ENCODE measurements at places on chromosomes 2 and 18.

DNA sequence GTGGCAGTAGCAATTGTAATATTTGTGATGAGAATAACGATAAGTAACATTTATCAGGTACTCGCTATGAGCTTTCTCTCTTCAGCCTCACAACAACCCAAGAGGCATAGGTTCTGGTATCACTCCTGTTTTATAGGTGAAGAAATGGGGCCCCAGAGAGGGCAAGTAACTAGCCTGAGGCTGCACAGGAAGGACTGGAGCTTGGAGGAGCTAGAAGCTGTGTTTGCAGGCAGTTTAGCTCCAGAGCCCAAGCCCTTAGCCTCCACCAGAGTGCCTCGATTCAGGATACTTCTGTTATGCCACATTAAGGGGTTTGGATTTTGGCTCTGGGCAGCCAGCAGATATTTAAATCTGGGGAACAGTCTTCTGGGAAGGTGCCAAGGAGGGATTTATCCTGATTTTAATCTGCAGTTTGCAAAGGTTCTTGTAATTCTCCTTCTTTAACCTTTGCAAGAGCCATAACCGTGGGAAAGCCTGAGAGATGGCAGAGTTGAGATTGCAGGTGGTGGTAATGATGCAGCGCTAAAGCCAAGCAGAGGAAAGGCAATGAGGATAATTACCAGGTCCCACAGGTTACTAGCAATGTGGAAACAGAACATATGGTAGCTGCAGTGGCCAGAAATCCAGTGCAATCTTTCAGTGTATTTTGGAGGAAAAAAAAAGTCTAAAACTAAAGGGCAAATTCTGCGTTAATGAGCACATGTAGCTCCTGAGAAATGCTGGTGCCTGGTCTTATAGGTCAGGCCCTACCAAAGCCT is 9.1 kb downstream of the MOCOS start:
- no peak for DNase-seq

- peak; percentile 55 for DNase-seq
Observed at GRCh38 chr18:56563568-56563967, 74.8 kb downstream of the TXNL1 start.

GRCh38 chr2:140667203-140667602 is 1463.6 kb downstream of the LRP1B start:
- DNase-seq, result no peak

GRCh38 chr2:59690849-59691248 is 862.6 kb downstream of the BCL11A start:
- no peak for DNase-seq

- DNase-seq, result no peak
Observed at GRCh38 chr2:227595797-227596196, 2.9 kb upstream of the SCYGR2 start.

- no peak for DNase-seq
Observed at GRCh38 chr2:129912066-129912820, 67.2 kb upstream of the RAB6C start.

DNA sequence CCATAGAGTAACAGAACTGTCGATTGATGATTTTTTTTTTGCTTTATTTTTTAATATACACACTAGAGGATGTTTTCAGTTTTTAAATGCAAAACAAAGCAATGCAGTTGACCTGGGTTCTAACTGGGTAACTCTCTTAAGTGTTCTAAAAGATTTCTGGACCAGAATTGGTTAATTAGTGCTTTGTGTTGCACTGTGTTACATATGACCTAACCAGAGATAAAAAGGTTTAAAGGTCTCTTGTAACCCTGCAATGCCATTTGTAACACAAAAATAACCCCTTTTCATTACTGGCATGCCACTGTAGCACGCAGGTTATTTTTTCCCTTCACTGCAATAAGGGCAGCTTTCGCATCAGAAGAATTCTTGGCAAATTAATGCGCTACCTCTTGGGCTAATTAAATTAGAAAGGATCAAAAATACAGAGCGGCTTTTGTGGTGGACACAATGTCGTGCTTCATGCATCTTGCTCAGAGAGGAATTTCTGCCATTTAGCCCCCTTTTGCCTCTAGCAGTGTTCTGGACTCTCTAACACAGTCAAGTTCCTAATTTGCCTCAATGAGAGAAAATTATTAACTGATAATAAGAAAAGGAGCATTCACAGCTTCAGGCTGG is 250.8 kb upstream of the ZEB2 start:
- no peak for DNase-seq

DNA sequence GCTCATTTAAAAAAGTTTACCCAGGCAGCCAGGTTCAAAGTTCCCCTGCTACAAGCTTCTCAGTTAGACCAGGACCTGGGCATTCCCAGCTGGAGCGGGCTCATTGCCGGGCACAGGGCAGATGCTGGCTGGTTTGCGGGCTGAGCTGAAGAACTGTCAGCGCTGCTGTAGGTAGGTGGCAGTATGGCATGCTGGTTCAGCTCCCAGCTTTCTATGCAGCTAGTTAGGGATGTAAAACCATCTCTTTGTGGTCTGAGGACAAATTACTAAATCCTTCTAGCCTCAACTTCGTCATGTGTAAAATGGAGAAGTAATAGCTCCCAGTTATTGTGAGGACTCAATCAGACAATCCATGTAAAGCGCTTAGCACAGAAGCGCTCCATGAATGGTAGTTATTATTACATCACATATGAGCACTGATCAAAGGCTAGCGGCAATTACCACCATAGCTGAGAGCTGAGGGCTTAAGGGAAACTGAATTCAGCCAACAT is 2.4 kb upstream of the LDLRAD4 start:
- DNase-seq, result peak; percentile 36

DNA sequence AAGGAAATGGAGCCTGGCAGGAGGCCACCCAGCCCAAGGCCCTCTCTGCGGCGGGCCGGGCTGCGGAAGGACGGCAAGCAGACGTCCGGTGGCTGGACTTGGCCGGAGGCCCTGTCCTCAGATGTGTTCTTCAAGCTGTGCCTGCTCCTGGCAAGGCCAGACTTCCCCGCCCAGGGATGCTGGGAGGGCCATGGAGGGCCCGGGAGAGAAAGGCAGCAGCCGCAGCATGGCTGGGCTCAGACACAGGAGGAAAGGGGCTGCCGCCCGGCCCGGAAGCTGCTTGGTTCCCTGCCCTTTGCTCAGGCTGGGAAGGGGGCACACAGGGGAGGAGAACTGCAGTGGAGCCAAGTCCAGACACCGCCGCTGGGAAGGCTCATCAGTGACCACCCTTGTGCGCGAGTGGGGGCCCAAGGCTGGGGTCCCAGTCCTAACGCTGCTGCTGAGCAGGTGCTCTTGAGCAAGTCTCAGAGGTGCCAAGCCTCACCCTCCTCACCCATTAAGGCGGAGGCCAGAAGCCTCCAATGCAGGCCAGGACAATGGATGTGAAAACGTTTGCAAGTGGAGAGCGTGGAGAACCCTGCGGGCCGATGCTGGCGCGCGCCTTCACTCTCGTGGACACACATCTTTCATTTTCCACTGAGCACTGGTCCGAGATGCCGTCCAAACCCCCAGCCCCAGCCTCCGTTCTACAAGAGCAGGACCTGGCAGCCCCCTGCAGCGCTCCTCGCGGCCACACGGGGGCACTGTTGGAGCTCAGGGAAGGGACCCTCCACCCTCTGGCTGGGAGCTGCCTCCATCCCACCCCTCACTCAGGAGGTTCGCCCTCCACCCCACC is 7.9 kb downstream of the CROCC2 start:
- DNase-seq, result peak; percentile 56

DNA sequence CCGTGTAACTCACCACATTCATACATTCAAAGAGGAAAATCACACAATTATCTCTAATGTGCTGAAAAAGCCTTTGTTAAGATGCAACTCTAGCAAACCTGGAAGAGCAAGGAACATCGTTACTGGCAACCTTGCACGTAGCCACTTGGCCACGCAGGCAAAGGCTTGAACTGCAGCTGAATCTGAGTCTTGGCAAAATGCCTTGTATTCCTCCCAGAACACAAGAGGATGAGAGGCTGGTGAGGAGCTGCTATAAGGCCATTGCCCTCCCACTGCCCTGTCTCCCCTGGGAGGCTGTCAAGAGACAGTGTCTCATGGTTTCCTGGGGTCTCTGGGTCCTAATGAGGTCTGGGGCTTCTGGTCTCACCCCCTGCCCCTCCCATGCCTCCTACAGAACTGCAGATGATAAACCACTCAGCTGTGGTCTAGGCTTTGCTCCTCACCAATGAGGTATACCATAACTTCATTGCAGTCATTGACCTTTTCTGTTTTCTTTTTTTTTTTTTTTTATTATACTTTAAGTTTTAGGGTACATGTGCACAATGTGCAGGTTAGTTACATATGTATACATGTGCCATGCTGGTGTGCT is 141.4 kb downstream of the SPP2 start:
- no peak for DNase-seq

- DNase-seq, result no peak
Observed at GRCh38 chr2:123656590-123656989, 368.5 kb upstream of the CNTNAP5 start.

GRCh38 chr2:7604456-7604855 is 687.2 kb downstream of the RNF144A start:
- DNase-seq, result no peak

GRCh38 chr18:10490401-10491165 is 35.2 kb upstream of the NAPG start:
- peak; percentile 95 for DNase-seq

- no peak for DNase-seq
Observed at GRCh38 chr2:98374958-98375570, 28.8 kb downstream of the CNGA3 start.

- peak; percentile 77 for DNase-seq
Observed at GRCh38 chr18:3279201-3280185, 17.6 kb downstream of the MYL12B start.

- no peak for DNase-seq
Observed at GRCh38 chr18:3418083-3418482, 31.9 kb upstream of the TGIF1 start.

DNA sequence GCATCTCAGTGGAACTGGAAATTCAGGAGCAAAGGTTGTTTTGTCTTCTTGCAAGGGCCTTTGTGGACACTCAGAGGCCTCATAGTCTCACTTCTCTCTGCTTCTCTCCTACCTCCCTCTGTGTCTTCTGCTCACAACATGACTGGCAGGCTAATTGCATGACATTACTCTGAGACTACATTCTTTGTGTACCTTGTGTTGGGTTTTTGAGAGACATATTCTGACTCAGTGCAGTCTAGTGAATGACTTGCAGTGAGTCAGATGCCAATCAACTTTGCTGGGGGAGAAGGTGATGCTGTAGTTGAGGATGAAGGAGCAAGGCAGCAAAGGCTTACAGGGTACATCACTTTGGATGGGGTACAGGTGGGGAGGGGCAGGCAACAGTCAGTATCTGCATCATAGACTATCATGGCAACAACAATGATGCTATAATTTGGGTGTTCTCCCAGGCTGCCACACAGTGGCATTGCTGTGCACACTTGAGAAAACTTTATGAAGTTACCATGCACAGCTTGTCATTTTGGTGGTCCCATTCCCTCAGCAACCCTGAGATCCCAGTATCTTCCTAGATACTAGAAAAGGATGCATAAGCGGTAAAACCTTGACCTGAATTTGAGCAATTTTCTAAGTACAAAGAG is 69.3 kb upstream of the SLC16A14 start:
- no peak for DNase-seq

DNA sequence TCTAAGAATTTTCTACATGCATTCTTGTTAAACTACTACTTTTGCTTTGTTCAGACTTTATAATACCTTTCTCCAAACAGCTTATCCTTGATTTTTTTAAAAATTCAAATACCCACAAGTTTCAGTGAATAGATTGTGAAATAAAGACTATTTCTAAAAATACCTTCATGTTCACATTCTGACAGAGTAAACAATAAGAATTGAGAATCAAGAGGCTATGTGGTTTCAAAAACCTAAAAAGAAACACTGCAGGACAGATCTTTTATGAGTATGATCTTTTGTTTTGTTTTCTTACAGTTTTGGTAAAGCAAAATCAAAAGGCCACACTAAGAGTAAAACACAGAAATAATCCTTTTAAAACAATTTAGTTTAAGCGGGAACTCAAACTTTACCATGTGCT is 21.2 kb downstream of the ALS2 start:
- DNase-seq, result no peak

- DNase-seq, result peak; percentile 5
Observed at GRCh38 chr18:80210312-80211083, 36.8 kb downstream of the PARD6G start.

DNA sequence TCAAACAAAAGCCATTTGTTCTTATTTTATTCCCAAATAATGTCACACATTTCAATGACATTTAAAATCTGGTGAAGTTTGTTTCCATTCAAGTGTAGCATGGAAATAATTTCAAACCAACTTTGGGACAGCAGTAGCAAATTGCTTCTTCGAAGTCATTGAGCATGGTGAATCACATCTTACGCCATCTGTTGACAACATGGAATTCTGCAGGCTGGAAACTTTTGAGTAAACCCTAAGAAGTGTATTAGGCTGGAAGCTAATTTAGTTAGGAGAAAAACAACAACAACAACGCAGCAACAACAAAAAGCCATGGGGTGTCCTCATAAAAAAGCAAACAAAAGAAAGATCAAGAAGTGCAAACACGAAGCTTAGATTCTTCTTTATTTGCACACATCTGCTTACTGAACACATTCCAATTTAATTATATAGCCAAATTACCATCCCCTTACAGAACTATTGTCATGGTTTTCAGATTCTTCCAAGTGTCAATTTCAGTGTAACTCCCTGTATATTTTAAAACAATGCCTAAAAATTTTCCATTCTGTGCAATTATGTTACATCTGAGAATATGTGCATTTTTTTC is 659.0 kb upstream of the CDH7 start:
- DNase-seq, result peak; percentile 65

GRCh38 chr2:3435445-3435844 is 56.0 kb downstream of the TRAPPC12 start:
- DNase-seq, result no peak

DNA sequence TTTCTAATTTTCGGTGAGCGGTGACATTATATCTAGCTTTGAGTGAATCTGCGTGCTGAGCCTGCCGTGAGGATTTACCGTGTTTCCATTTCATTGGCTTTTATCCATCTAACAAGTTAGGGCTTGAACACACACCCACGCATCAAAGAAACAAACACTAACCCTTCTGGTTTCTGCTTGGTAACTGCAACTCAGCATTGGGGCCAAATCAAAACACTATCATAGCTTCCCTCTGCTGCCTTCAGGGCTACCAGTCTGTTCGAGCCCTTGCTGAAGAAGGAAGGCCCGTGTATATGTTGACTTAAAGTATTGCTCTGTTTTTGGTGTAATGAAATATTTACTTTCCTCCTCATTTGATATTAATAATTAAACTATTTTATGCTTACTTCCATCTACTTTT is 227.2 kb downstream of the PHLPP1 start:
- no peak for DNase-seq

DNA sequence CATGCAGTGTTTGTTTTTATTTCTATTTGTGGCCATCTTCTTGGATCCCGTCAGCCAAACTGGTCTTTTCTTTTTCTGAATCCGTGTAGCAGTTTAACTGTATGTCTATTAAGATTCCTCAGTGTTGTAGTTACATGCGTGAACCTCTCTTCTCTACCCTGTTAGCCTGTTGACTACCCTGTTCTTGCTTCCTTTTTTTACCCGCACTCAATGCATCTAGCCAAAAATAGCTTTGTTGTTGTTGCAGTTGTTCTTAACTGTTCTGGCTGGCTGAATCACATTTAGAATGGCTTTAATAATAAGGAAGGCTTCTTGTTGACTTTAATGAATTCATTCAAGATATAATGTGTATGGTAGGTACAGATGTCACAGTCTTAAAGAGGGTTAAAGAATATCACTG is 137.1 kb downstream of the LCLAT1 start:
- DNase-seq, result peak; percentile 64
